ENCODE measurements at places on chromosomes 2 and 18.

- DNase-seq, result no peak
These were observed 184.8 kb upstream of the SP5 start for GRCh38 chr2:170530284-170530745.

DNA sequence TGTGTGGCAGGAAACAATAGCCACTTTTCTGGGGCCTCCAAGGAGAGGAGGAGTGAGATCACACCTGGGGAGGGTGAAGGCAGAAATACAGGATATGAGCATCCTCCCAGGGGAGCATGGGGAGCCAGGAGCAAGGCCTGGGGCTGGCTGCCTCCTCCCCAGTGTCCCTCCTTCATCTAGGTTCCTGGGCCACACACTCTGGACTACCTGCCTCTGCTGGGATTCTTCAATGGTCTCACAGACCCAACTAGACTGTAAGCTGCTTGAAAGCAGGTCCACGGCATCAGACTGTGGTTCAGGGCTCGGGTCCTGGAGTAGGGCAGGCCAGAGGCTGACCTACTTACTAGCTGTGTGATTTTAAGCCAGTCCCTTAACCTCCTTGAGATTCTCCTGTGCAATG, 94.0 kb downstream of the MCFD2 start:
- DNase-seq, result no peak

DNA sequence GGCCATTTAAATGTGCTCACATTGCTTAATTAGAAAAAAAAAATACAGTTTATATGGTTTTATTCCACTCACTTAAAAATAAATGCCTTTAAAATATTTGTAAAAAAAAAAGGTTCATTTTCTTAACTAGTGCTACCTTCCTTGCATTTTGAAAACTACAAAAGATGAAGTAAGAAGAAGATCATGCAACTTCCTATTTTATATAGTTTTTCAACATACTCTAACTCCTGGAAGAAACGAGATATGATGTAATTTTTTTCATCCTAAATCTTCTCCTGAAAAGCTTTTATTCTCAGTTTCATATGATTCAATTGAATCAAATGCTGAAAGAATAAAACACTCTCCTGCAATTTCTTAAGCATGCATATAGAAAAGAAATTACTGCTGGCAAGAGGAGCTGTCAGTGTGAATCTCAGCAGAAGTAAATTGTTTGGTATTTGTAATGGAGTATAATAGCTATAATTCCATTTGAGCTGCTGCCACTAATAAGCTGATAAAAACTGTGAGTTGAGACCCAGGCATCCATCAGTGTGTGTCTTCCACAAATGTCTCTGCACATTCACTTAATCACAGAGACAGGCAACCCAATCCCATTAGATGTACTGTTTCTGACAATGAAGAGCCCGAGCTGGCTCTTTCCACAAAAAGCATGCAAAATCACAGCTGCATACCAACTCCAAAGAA, 3.7 kb downstream of the FTCDNL1 start:
- no peak for DNase-seq

DNA sequence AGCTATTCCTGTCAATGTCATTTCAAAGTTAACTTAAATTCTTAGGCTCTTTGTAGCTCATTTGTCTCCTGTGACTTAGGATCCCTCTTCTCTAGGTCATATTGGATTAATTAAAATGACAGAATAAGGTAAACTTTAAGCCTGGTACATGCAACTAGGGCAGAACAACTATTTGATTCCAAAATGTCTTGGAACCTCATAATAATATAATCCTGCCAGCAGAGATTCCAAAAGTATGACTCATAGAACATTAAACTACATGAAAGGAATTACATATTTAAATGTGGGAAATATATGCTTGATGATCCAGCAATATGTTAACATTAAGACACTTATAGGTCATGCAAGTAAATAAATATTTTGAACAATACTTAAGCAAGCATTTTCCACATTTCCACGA, 63.3 kb downstream of the COL3A1 start:
- DNase-seq, result no peak
